Glomerular endothelial cell (primary cell): ENCODE measurements at places on chromosomes 1 and 21.

DNA sequence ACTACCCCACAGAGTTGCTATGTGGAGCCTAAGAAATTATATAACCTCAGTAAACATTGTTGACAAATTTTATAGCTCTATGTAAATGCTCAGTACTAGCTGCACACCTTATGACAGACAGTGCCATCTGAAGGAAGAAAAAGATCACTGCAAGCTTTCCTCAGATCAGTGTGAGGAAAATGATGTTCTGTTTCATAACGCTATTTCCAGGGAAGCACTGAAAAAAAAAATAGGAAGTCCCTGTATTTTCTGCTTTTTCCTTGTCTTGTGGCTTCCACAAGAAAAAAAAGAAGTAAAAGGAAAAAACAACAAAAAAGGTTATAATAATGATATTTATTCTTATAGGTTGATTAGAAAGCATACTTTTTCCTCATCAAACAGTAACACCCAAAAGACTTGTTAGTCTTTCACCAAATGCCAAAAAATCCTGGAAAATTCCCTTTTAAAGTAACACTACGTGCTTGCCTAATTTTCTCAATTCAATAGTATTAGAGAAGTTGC is 23.2 kb downstream of the LYST start:
- no peak for DNase-seq

DNA sequence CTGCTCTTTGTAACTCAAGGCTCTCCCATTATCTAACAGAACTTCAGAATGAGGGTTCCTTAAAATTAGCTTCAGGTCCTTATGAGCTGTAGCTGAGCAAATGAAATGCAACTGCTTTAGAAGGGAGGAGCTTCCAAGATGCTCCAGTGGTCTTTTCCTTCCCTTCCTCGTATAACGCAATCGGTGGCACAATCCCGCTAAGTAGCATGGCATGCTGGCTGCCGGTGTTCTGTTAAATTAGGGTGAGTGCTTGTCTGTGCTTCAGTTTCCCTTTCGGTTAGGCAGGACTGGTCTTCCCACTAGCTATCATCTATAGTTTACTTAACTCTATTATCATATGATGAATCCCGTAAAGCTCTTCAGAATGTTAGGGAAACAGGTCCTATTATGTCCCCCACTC is 917 bp downstream of the KIAA0040 start:
- DNase-seq = no peak

- DNase-seq = no peak
Observed at GRCh38 chr1:88892357-88892877, 1.1 kb upstream of the GTF2B start.

DNA sequence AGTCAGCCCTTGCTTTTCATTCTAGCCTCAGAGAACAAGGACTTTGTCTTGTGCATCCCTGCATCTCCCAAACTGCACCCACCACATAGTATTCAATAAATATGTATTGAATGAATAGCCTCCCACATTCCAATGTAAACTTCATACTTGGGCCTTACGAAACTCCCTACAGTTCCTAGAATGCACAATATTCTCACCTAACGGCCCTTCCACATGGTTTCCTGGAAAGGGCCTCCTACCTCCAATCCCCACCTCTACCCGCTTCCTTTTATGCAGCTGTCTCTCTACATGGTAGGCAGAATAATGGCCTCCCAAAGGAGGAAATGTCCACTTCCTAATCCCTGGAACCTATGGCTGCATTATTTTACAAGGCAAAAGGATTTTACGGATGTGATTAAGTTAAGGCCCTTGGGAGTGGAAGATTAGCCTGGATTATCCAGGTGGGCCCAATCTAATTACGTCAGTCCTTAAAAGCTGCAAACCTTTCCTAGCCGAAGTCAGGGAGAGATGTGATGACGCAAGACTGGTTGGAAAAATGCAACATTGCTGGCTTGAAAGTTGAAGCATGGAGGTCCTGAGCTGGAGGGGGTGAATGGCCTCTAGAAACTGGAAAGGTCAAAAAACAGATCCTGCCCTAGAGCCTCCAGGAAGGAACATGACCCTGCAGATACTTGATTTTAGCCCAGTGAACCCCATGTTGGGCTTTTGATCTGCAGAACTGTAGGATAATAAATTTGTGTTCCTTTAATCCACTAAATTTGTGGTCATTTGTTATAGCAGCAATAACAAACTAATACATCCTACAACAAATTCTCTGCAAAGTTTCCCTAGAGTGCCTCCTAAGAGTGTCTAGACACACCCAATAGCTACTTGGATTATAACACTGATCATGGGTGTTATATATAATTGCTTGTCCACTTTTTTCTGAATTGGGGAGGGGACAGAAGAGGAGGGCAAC is 5.2 kb upstream of the PIK3C2B start:
- no peak for DNase-seq

GRCh38 chr1:109895720-109896504 is 14.7 kb upstream of the CSF1 start:
- DNase-seq = peak; percentile 68

DNA sequence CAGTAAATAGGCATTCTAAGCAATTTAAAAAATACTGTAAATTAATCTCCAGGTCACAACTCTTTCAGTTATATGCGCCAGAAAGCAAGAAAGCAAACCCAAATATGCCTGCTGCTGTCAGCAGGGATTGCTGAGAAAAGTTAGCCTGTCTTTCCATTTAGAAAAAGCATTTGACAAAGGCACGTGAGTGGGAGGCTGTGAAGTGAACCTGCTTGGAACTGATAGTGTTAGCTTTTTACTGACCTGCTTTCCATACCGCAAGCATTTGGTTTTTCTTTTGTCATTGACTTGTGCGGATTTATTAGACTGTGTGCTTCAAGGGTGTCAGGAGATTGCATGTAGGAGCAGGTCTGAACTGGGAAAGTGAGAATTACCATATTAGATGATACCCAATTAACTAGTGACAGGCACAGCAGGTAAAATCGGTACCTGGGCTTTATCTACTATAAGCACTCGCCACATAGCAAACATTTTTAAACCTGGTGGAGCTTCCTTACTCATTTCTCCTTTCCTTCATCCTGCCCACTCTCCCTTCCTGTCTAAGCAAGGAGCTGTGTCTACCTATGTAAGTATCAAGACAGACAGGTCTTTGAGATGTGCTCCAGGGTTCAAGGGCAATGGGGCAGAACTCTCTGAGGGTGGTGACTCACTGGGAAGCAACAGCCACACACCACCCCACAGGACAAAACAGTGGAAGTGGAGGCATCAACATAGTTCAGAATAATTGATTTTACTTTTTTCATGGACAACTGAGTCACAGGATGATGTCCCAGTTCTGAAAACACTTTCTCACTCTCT is 323.9 kb downstream of the DISC1 start:
- no peak for DNase-seq

GRCh38 chr1:37808369-37809319 is 636 bp upstream of the YRDC start:
- no peak for DNase-seq

- DNase-seq = no peak
Observed at GRCh38 chr1:167455786-167456446, 62.4 kb downstream of the CD247 start.

- DNase-seq = no peak
Observed at GRCh38 chr21:33854604-33855003, 61.0 kb downstream of the ATP5PO start.

- no peak for DNase-seq
Observed at GRCh38 chr1:222656391-222657155, 38.7 kb downstream of the MIA3 start.

DNA sequence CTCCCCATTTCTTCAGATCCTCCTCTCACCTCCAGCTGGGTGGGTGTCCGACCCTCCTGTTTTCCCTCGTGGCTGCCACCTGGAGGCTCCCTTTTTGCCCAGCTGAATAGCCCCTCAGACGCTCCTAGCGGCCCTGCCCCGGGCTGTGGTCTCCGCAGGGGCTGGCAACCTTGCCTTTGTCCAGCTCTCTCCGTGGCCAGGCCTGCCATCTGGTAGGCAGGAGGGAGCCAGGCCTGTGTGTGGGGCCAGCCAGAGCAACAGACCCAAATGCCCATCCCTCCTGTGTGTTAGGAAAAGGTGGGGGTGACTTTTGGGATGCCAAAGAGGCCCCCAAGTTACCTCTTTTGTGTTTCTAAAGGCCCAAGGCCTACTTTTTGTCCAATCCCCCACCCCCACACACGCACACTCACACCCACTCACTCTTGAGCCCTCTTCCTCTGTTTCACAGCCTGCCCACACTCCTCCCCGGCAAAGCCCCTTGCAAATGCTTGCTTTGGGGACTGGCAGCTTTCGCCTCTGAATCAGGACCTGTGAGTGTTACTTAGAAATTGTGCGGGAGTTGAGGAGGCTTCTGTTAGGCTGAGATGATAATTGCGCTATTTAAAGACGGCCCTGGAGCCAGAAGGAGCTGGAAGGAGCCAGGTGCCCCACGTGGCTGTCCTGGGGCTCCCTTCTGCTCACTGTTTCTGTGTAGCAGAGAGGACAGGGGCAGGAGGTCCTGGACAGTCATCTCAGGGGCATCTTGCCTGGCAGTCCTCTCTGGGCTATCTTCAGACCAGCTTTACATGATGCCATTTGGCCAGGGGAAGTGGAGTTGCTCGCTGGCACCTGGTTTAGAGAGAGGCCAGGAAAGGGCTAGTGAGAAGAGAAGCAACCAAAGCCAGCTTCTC is 9.1 kb downstream of the PPFIA4 start:
- no peak for DNase-seq

- DNase-seq = no peak
Observed at GRCh38 chr1:97304366-97304765, 582.8 kb downstream of the PTBP2 start.

DNA sequence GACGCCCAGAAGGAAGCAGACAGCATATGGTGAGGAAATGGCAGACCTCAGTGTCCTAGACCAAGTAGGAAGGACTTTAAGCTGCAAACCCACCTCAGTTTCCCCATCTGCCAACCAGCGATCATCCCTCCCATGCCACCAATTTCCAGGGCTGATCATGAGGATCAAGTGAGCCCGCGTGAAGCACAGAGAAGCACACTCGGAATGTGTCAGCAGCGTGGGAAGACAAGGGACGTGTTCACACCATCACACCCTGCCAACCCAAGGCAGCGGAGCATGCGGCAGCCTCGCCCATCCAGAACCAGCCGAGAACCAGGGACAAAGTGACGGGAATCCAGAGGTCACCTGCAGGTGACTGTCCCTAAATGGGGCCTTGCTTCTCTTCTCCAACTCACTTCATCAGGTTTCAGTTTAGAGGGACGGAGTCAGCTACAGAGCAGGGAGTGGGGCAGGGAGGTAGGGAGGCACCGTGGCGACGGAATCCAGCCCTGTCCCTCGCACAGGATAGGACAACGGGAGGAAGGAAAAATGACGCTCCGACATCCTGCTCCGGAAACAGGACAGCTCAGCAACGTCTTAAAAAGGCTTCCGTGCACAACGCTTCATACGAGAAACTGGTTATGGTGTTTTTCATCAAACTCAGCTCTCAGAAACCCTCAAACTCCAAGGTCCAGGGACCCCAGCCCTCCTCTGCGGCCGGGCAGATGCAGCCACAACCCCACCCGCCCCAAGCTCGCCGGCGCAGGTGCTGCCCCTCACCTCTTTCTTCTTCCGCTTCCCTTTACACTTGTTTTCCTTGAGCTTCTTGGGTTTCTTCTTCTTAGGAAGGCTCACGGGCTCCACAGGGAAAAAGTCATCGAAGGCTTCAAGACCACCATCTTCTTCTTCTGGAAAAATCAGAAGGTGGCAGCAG is 12.5 kb downstream of the CHD5 start:
- DNase-seq = no peak

- DNase-seq = no peak
Observed at GRCh38 chr21:44706026-44706705, 5.2 kb downstream of the TSPEAR start.
